ENCODE measurements at places on chromosomes 2 and 18. TPM values are rescaled to one million over a fixed set of nuclear protein-coding genes. Genes with fewer than 3 reads are reported as not detected.

Gene MC2R
- total RNA-seq, result not detected

Gene ARPC2
- 110 TPM for total RNA-seq

Gene HOXD10
- not detected for total RNA-seq

Gene VWC2L
- total RNA-seq, result 20.9 TPM

Gene LRRC30
- total RNA-seq, result not detected

Gene USP40
- total RNA-seq, result 14.7 TPM

Gene ONECUT2
- total RNA-seq, result 0.78 TPM

Gene PSMA8
- not detected for total RNA-seq

Gene SETBP1
- total RNA-seq, result 52.3 TPM

Gene DSC2
- 5.9 TPM for total RNA-seq

Gene ACADL
- total RNA-seq, result 9.2 TPM

Gene CCDC102B
- total RNA-seq, result 20.1 TPM

Measured in occipital lobe (tissue), 3 donors.